ENCODE measurements at places on chromosomes 2 and 18.

DNA sequence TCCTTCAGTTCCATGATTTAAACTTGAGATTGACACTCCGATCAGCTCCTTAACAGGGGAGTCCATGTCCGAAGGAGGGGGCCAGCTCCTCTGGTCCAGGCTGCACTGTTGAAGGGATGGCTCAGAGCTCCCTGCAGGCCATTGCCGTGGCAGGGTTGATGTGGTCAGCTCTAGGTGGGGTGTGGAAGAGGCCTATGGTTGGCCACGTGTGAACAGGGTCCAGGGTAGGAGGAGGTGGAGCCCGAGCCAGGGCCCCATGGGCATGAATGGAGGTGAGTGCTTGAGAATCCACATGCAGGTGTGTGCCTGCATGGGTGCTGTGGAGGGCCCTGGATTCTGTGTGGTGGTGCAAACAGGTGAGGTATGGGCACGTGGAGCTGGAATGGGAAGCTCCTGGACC, 1.1 kb downstream of the SPEG start:
- no peak for DNase-seq

DNA sequence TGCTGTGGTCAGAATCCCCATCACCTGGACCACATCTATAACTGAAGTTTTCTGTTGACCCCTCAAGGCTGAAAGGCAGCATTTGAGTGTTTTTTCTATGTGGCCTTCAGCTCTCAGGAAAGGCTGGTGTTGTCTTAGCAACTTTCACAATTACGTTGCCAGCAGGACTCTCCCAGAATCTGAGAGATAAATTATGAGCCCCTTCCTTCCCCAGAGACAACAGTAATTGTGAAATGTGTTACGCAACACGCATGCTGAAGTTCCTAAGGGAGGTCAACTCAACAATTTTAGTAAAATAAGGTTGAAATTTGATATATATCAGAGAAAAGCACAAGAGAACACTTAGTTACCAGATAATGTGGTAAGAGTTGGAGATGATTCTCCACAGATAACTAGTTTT, 216.5 kb upstream of the SLC8A1 start:
- DNase-seq, result no peak

GRCh38 chr2:147451902-147452515, 392.8 kb upstream of the ACVR2A start:
- DNase-seq, result no peak

GRCh38 chr2:209872675-209873074, 101.0 kb downstream of the UNC80 start:
- peak; percentile 2 for DNase-seq

GRCh38 chr2:237593596-237594320, 3.2 kb upstream of the RAB17 start:
- DNase-seq, result no peak

DNA sequence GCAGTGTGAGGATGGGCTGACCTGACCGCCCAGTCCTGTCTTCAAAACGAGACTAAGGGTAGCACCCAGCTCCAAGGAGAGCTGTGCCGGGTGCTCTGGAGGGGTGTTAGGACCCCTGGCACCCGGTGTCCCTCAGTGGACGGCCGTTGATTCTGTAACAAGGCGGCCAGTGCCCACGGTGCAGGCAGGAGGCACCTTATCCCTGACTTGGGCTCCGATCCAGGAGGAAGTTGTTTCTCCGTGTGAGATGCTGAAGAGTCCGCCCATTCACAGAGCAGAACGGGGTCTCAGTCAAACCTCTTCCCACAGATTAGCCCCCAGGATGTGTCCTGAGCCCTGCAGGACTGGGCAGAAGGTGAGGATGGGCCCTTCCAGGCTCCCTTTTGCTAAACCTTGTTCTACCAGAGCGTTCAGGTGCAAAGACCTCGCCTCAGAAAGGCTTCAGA, 123.0 kb downstream of the NFATC1 start:
- no peak for DNase-seq

GRCh38 chr2:74553892-74554819, at the start of the genes DOK1 and LOXL3:
Gene DOK1 (plus strand): TSS chr2:74554720. CDS start chr2:74554755, 35 bp downstream.
Gene LOXL3 (minus strand): TSS chr2:74553942. CDS start chr2:74552634, 1,308 bp downstream.
- peak; percentile 79 for DNase-seq

DNA sequence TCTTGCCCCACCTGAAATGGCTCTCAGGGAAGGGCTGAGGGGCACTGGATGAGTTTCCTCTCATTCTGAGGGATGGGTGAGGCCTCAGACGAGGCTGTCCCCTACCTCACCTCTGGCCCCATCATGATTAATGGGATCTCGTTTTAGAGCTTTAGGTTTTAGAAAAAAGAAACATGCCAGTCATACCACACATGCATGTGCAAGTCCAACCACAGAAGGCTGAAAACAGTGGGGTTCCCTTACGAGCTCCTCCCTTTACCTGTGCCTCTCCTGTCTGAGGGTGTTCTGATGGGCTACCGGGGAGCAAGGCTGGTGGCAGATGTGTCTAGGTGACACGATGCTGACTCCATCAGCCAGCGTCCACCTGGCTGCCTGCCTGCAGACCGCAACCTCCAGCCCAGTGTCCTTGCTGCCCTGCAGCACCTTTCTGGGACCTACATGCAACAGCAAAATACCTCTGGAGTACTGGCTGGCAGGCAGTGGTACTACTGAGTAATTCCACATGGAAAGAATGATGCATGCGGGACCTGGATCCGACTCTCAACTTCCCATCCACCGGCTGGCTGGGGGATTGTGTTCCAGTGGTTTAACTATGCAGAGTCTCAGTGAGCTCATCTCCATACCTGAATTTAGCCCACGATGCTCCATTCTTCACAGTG, 9.1 kb upstream of the LYPD6B start:
- DNase-seq, result no peak

GRCh38 chr2:43131051-43131889, 95.1 kb downstream of the ZFP36L2 start:
- DNase-seq, result peak; percentile 95

- no peak for DNase-seq
Observed at GRCh38 chr18:45666520-45666919, 51.2 kb downstream of the SLC14A2 start.

- DNase-seq, result no peak
Observed at GRCh38 chr2:176105730-176106580, 1.1 kb upstream of the HOXD11 start.

DNA sequence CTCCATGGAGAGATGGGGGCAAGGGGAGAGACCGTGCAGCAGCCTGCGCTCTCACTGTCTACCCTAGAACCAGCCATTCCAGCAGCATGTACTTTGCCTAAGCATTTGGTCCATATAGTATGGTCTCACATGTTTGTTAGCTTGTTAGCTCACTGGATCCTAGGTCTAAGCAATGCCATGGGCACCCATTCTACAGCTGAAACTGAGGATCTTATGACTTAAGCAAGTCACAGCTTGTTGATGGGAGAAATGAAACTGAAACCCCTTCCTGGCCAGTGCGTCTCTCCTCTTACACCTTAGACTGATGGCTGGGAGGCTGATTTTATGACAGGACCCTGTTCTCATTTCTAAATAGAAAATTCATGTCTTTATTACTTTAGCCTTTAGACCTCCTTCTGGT, 90.1 kb downstream of the EPAS1 start:
- DNase-seq, result no peak

GRCh38 chr18:62409821-62410220, 84.7 kb downstream of the TNFRSF11A start:
- DNase-seq, result no peak

DNA sequence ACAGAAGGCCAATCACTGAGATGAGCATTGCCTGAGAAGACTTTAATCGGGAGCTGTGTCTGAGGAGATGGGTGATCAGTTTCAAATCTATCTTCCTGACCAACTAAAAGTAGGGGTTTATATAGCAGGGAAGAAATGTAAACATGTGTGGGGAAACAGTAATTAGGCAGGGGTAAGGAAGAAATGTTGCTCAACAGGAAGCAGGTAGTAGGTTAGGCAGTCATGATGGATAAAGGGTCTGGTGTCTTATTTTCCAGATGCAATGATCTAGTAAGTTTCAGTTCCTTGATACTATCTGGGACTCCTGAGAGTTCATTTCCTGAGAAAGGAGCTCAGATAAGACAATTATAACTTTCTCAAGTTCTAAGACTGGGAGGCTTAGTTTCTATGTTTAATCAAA, 33.8 kb upstream of the DNAJC10 start:
- no peak for DNase-seq

DNA sequence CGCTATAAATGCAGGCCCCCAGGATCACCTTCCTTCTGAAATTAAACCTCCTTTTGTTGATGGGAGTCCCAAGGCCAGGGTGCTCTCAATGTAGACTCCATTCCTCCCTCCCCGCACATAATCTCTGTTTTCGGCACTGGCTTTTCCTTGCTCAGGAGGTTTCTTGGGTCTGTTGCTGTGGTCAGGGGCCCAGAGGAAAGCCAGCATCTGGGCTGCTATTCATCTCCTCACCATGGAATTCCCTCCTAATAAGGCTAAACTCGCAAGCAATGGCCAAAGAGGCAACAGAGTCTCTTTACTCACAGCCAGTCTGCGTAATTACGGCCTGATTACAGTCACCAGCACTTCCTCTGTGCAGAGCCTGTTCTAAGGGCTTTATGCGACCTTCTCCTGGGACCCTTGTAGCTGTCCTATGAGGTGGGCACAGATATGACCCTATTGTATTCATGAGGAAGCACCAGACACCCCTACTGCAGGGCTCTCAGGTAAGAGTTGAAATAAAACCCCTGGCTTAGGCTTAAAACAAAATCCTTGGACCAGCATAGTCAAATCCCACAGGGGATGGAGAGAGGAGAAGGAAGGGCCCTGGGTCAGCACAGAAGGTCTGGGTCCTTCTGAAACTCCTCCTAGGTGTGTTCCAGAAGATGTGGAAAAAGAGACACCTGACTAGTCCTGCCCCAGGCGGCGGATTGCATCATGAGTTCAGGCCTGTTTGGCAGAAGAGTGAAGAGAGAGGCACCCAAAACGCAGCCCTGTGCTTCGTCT, 105.0 kb upstream of the SH3BP4 start:
- no peak for DNase-seq

DNA sequence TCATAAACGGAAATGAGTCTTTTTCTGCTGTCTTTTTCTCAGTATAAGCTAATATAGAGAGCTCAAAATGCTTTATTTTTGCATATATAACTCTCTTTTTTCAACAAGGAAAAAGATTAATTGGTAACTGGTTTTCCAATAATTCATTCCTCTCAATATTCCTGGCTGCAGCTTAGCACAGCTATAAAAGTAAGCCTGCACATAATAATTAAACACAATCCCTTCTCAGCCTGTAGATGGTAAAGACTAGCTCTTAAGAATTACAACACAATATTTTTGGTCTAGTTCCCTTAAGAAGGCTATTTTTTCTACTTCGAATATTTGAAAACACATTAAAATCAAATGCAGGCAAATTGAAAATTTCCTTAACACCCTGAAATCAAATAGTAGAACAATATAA, 258.0 kb downstream of the DOK6 start:
- no peak for DNase-seq

DNA sequence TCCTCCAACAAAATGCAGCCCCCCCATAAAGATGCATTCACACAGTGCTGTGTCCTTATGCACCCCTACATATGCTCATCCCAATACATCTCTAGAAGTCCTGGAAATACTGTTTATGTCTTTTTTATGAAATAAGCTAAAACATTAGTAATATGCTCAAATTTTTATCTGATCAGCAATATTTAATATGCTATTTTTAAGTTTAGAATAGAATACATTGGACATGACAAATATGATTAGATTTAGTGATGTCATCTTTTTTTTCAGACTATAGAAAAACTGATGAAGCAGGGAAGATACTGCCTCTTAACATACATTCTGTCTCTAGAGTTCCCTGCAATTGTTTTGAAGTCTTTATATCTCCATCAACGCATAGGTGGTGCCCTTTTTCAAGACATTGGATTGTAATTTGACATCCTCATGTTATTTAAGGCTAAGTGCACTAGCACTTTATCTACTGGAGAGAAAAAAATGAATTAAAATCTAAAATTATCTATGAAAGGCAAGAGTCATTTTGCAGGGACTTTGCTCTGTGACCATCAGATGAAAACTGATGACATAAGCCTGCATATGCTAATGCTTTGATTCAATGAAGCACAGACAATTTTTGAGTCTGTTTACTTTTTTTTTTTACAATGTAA, 395.3 kb downstream of the LPIN1 start:
- DNase-seq, result no peak

DNA sequence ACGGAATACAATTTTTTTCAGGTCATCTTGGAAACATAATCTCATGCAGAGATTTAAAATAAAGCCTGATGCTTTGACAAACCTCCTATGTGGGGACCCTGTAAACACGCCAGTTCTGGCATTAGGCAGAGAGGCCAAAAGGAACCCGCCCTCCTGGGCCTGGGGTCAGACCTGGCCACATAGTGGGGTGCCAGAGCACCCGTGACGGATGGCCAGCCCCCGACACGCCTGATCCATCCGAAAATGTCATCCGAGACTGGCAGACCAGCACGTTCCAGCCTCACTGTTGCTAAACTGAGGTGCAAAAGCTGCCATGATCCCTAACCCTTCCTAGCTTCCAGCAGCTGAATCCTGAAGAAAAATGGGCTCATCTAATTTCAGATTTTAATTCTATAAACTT, 222.6 kb upstream of the SALL3 start:
- DNase-seq, result no peak

- no peak for DNase-seq
Observed at GRCh38 chr2:141711627-141712026, 419.2 kb downstream of the LRP1B start.

DNA sequence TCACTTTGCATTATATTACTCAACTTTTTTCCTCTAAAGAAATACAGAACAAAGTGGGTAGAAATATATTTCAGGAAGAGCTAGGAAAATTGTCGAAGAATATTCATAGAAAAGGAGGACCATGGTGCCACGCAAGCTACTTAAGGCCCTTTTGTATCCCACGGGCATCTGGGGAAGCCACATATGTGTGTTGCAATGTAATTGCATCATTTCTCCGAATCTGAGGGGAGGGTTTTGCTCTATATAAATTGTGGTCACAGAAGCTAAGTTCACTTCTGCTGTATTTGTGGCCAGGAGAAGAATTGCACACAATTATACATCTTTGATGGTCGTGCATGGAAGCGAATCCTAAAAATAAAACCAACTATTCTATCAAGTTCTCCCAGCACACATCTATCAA, 360.3 kb downstream of the IRS1 start:
- DNase-seq, result no peak

- peak; percentile 93 for DNase-seq
Observed at GRCh38 chr2:15939854-15940660, at the start of gene MYCN. Gene MYCN (plus strand): TSS chr2:15940550. CDS start chr2:15942065, 1,515 bp downstream.

- no peak for DNase-seq
Observed at GRCh38 chr2:117631152-117631945, 183.1 kb upstream of the DDX18 start.

DNA sequence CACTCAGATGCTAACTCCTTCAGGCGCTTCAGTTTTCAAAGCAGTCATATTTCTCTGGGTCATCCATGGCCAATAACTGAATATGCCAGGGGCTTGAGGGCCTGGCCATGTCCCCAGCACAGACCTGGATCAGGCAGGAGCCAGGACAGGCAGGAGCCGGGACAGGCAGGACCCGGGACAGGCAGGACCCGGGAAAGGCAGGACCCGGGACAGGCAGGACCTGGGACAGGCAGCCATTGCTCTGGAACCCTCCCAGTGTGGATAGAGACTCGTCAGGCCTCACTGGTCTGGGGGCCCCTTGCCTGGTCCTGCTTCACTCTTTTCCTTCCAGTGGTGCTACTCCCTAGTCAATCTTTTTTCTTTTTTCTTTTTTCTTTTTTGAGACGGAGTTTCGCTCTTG, 117.5 kb upstream of the TEX51 start:
- DNase-seq, result no peak
